ENCODE measurements at places on chromosomes 7 and 10.

DNA sequence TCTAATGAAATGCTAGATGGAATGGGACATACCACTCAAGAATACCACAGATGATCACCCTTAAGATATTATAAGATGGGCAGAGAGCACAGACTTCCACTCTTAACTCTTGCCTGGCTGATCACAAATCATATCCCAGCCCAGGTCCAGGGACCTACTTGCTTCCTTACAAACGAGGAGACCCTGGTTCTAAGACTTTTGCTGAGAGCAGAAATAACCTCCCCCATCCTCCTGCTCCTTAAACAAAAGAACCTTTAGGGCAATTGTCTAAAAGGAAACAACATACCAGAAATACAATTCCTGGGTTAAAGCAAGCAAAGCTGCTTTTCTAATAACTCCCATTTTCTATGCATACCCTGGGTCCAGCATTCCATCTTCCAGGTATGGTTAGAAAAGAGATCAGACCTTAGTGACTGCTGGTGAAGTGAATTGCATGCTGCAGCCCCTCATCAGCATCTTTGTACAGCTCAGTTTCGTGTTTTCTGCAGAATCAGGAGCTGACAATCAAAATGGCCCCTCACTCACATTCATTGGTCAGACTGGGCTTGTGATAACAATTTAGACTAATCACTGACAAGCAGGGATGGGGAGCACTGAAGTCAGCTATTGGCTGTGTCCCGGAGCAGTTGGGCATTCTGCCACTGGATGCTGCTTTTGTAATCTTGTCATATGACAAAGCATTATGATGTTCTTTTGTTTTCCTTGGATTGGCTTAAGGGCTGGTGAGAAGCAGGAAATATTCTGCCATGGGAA, 14.6 kb downstream of the IFIT3 start:
- no peak for DNase-seq

DNA sequence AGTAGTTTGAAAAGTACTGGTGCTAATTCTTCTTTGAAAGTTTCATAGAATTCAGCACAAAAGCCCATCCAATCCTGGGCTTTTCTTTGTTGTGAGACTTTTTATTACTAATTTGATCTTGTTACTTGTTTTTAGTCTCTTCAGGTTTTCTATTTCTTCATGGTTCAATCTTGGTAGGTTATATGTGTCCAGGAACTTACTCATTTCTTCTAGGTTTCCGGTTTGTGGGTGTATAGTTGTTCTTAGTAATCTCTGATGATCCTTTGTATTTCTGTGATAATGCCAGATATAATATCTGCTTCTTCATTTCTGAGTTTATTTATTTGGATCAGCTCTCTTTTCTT, 147.5 kb downstream of the RTKN2 start:
- no peak for DNase-seq

DNA sequence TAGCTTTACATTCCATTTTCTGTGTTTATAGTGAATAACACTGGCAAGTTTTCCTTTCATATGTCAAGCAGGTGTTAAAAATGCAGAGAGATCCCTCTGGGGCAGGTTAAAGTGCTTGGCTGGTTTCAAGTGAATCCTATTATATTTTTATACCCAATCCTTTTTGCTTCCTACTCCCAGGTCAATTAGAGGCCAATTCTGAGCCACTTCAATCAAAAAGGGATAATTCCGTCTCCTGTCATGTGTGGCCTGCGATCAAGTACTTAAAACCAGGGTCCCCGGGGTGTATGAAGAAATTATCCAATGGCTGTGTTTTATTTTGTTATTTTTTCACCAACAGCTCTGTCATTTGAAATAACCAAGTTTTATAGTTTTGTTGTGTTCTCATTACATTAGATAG, 313.2 kb downstream of the PRPF18 start:
- no peak for DNase-seq

- DNase-seq, result no peak
Measured at GRCh38 chr10:48468130-48468790, 136.6 kb downstream of the ARHGAP22 start.

GRCh38 chr10:11183015-11183414, 165.3 kb downstream of the CELF2 start:
- DNase-seq, result no peak

- no peak for DNase-seq
Measured at GRCh38 chr10:4315551-4315950, 510.5 kb upstream of the AKR1E2 start.

DNA sequence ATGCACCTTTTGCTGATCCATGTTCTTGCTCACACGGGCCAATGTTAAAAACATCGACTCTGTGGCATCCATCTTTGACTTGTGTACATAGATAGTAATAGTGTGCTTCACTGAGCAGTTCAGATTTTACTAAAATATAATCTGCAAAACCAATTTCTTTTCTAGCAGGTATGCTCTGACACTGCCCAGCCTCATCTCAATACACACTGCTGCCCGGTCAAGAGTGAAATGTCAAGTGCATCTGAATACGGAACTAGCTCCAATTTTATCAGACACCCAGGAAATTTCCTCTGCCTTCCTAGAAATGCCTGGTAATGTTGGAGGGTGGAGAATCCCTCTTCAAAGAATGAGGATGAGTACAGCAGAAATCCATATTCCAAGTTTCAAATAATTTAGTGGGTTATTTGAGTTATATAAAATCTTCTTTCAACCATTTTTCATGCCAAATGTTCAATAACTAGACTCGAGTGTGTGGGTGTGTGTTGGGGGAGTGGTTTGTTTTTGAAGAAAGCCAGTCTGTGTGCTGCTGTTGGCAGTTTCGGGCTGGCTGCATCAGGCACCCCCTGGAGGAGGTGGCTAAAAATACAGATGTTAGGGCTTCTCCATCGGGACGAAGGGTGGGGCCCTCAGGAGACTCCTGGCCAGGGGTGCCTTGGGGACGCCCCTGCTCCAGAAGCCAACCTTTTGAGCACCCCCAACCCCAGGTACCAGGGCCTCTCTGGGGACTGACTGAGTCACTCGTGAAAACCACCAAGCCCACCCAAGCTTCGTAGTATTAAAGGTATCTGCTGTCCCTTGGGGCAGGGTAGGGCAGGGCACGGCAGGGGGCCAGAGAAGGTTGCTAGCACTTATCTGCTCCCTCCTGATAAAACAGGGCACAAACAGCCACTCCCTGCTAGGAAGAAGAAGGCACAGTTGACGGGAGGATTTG, 15.4 kb downstream of the CTBP2 start:
- DNase-seq, result no peak

DNA sequence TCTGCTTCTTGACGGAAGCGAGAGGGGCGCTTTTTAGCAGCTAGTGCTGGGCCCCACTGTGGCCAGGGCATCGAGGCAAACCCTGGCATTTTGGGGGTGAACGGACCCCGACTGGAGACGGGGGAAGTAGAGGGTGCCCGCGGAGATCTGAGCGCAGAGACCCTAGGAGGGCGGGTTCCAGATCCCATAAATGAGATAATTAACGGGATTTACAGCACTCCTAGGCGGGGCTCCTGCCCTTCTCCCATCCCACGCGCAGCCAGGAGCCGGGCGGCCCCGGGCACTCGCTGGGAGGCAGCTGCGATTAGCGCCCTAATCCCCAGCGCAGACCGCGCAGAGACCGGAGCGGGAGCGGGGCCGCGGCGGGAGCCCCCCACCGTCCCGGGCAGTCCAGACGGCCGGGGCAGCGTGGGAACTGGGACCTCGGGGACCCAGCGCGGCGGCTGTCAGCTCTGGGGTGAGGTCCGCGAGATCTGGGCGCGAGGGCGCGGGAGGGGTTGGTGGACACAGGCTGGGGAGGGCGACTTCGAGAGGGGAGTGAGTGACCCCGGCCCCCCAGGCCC, 735 bp downstream of the JCAD start:
- no peak for DNase-seq

DNA sequence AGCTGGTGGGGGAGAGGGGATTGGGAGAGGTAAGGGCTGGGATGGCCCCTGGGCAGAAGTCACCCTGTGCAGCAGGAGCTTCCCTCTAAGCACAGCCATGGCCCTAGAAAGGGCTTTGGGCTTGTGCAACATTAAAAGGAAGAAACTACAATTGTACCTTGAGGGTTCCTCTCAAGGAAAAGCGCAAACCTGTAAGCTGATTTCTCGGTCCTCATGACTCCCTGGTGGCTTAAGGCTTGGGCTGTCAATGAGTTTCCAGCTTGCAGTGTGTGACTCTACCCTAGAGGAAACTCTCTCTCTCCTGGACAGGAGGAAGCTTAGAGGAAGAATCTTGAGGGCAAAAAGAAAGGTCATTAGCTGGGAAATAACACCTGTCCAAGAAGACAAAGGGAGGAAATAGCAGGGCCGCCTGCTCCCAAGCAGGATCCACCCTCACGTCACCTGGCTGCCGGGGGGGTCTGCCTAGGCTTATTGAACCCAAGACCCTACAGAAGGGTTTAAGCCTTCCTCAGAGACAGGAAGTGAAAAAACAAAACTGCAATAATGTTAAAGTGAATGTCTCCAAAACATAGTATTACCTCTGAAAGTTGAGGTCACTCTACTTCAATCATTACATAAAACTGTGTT, 112.5 kb downstream of the WDR11 start:
- DNase-seq, result no peak

DNA sequence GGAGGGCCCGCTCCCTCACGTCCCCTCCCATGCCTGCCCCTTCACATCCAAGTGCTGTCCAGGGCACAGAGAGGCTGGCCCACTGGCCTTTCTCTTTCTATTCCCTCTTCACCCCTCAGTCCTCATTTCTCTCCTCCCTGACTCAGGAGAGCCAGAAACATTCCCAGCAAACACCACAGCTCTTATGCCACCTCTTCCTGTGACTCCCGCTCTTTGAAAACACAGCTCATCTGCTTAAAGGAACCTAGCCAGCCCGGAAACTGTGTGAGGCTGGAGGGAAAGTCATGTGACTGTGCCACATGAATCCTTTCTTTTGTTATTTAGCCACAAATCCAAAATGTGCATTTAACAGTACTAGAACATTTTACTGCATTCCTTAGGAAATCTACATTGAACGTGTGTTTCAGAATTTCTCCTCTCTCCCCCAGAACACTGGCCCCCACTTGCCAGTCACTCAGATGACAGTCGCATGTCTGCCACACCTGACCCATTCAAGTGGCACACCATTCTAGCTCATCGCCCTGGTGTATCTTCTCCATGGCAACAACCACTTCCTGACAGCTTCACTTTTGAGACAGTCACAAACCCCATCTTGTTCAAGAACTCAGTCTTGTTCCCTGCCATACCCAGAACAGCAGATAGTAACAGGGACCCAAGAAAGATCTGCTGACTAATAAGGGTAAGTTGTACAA, 42.8 kb downstream of the GRB10 start:
- DNase-seq, result no peak

GRCh38 chr7:122618585-122619189, 80.2 kb downstream of the RNF133 start:
- DNase-seq, result no peak

DNA sequence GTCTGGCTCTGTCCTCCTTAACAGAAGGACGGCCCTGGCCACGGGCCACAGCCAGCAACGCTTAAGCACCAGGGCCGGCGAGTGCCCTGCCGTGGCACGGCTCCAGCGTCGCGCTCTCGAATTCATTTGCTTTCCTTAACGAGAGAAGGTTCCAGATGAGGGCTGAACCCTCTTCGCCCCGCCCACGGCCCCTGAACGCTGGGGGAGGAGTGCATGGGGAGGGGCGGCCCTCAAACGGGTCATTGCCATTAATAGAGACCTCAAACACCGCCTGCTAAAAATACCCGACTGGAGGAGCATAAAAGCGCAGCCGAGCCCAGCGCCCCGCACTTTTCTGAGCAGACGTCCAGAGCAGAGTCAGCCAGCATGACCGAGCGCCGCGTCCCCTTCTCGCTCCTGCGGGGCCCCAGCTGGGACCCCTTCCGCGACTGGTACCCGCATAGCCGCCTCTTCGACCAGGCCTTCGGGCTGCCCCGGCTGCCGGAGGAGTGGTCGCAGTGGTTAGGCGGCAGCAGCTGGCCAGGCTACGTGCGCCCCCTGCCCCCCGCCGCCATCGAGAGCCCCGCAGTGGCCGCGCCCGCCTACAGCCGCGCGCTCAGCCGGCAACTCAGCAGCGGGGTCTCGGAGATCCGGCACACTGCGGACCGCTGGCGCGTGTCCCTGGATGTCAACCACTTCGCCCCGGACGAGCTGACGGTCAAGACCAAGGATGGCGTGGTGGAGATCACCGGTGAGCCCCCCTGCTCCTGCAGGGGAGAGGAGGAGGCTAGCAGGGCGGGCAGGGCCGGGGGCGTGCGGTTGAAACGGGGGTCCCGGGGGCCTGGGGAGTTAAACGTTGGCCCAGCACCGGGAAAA, at the start of gene HSPB1:
TSS of gene HSPB1 (plus strand) at position 327 of the 855 bp plus-strand sequence. CDS start at position 367, 40 bp downstream.
- DNase-seq, result peak; percentile 65
